Naive B cell (primary cell): ENCODE measurements at places on chromosomes 1 and 21. TPM values are rescaled to one million over a fixed set of nuclear protein-coding genes. Genes with fewer than 3 reads are reported as not detected.

Gene ADGRL4
- polyA plus RNA-seq = not detected

Gene HES3
- polyA plus RNA-seq = not detected

Gene GNAT2
- not detected for polyA plus RNA-seq

Gene ZNF593OS
- 2.3 TPM for polyA plus RNA-seq

Gene SLAMF7
- polyA plus RNA-seq = 5.3 TPM

Gene TEDDM1
- 0.13 TPM for polyA plus RNA-seq

Gene OLFML3
- not detected for polyA plus RNA-seq

Gene CD1D
- polyA plus RNA-seq = 4.1 TPM

Gene FTCD
- not detected for polyA plus RNA-seq

Gene MOV10
- 10.0 TPM for polyA plus RNA-seq

Gene C1QB
- not detected for polyA plus RNA-seq

Gene CYP4A22
- polyA plus RNA-seq = not detected

Gene FAAH
- polyA plus RNA-seq = 0.34 TPM

Gene C8B
- polyA plus RNA-seq = not detected

Gene SMG5
- polyA plus RNA-seq = 8.3 TPM

Gene STPG1
- polyA plus RNA-seq = 3.1 TPM

Gene TRIM33
- polyA plus RNA-seq = 52.9 TPM

Gene MNDA
- 26.3 TPM for polyA plus RNA-seq

Gene RASSF5
- polyA plus RNA-seq = 116 TPM

Gene SERTAD4
- not detected for polyA plus RNA-seq

Gene KCNC4
- polyA plus RNA-seq = 1.3 TPM

Gene ERG
- polyA plus RNA-seq = not detected

Gene FAM163A
- not detected for polyA plus RNA-seq
